ENCODE measurements at places on chromosomes 6 and 20.

DNA sequence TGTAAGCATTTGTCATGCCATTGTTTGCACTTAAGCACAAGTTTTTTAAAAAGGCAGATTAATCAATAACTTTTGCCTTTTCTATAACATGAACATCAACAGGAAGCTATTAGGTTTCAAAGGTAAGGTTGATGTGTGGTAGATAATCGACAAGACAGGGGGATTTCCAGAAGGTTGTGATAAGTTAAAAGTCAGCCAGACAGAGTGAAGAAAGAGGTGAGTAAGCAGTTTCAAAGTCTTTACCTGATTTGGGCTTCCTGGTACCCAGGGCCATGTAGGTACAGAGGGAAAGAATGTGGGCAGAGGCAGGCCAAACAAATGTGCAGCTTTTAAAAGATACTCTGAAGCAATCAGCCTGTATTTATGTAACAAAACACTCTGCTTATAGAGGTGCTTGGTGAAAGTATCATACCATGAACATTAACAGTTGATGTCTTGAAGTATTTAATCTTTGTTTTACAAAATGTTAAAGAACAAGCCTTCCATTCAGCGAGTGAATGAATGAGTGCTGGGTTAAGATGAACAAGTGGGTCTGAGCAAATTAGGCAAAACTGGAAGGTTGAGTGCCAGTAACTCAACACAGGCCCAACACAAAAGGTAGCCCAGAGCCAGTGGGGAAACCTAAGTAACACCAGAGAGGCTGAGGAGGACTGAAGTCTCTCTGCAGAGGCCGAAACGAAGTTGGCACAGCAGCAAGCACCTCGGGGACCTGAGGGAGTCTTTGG, 60.2 kb downstream of the LRRC1 start:
- DNase-seq, result no peak

GRCh38 chr6:137970368-137970767, 103.3 kb downstream of the TNFAIP3 start:
- DNase-seq, result no peak

GRCh38 chr6:107657755-107658461, 166.2 kb downstream of the SCML4 start:
- DNase-seq, result no peak

GRCh38 chr6:34049395-34050342, 96.2 kb downstream of the GRM4 start:
- DNase-seq, result no peak

All from foreskin melanocyte (primary cell).